ENCODE measurements at places on chromosomes 12 and 14. TPM values are rescaled to one million over a fixed set of nuclear protein-coding genes. Genes with fewer than 3 reads are reported as not detected.

- H3K4me1 ChIP-seq: peaks cover 52% of the 10 kb centered on the region
- H3K4me3 ChIP-seq: no peak overlapping the region
- no peaks in the 10 kb centered on the region for H3K36me3 ChIP-seq
- peak overlapping the region; percentile 74 for H3K27ac ChIP-seq
- no peaks in the 10 kb centered on the region for H3K27me3 ChIP-seq
- DNase-seq: no peak
Observed at GRCh38 chr12:116539905-116540482, 19.2 kb upstream of the MAP1LC3B2 start.

- no peak overlapping the region for H3K27ac ChIP-seq
- no peak overlapping the region for H3K4me3 ChIP-seq
- no peaks in the 10 kb centered on the region for H3K4me1 ChIP-seq
- no peak for DNase-seq
- no peaks in the 10 kb centered on the region for H3K36me3 ChIP-seq
Observed at GRCh38 chr14:87864356-87865270, 128.4 kb downstream of the GALC start.

- no peak for DNase-seq
- H3K36me3 ChIP-seq: no peaks in the 10 kb centered on the region
Observed at GRCh38 chr14:97179573-97179972, 382.4 kb downstream of the VRK1 start.

DNA sequence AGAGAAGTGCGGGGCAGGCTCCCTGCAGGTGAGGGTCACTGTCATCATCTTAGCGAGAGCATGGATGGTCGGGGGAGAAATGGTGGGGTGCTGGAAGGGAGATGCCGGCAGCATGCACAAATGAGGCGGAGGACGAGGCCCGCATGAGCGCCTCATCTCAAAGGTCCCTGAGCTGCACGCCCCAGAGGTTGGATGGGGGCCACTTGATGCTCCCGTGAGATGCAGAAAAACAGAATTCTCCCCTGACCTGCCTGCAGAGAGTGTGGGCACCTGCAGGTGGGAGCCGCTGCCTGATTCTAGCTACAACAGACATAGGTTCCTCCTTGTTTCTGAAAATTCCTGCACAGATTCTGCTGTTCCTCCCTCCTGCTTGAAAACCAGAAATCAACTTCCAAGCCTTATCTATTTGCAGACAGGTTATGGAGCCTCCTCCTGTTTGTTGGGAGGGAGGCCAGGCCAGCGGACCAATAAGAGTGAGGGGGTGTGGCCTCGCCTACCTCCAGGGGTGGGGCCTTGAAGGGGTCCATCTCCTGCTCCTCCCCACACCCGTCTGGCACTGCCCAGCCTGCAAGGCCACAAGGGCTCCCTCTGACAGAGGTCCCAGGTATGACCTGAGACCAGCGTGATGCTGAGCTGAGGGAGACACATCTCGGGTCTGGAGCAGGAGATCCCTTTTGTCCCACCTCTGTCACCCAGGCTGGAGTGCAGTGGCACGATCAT is 67.2 kb downstream of the KDM2B start:
- H3K27ac ChIP-seq: no peak overlapping the region
- no peak for DNase-seq
- H3K27me3 ChIP-seq: no peaks in the 10 kb centered on the region
- H3K4me3 ChIP-seq: no peak overlapping the region
- H3K4me1 ChIP-seq: no peaks in the 10 kb centered on the region
- H3K36me3 ChIP-seq: peaks cover 8% of the 10 kb centered on the region

DNA sequence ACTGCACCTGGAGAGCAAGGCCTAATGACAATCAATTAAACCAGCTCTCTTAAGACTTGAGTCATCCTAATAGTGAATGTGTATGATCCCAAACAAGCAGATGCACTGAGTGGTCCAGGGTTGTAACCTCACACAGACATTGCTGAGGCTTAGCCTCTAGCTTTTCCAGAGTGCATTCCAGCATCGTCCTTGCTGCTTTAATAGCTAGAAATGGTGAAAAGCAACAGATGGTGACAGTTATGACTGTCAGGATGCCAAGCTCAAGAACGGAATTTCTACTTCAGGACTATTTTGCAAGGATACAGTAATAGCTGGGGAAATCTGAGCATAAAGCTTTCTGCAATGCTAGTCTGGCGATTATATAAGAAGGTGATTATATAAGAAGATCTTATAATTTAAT is 34.6 kb downstream of the PTPRR start:
- DNase-seq: no peak
- no peaks in the 10 kb centered on the region for H3K4me1 ChIP-seq
- H3K27me3 ChIP-seq: peaks cover 10% of the 10 kb centered on the region
- no peaks in the 10 kb centered on the region for H3K36me3 ChIP-seq

GRCh38 chr12:63941166-63941800 is 96.8 kb downstream of the SRGAP1 start:
- no peak overlapping the region for H3K27ac ChIP-seq
- H3K4me1 ChIP-seq: peaks cover 34% of the 10 kb centered on the region
- H3K36me3 ChIP-seq: peaks cover 6% of the 10 kb centered on the region
- H3K27me3 ChIP-seq: no peaks in the 10 kb centered on the region
- DNase-seq: no peak

DNA sequence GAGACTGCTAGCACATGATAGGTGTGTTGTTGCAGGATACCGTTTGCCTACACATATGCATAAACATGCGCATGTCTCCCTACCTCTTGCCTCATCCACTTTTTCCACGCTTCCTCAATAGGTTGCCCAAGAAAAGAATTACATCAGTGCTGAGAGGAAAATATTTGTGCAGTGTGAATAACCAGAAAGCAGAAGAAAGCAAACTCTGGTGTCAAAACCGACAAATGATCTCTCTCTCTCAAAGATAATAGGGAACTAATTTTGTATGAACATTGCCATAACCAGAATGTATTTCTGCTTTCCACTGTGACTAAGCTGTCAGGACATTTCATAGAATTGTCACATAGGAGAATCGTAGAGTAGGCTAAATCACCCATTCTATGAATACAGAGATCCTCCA is 1.3 kb downstream of the CLEC7A start:
- no peaks in the 10 kb centered on the region for H3K4me1 ChIP-seq
- H3K36me3 ChIP-seq: no peaks in the 10 kb centered on the region
- H3K4me3 ChIP-seq: no peak overlapping the region
- H3K27me3 ChIP-seq: peaks cover 29% of the 10 kb centered on the region

- H3K36me3 ChIP-seq: no peaks in the 10 kb centered on the region
- H3K27me3 ChIP-seq: no peaks in the 10 kb centered on the region
- no peak for DNase-seq
- H3K27ac ChIP-seq: peak overlapping the region; percentile 63
- peaks cover 50% of the 10 kb centered on the region for H3K4me1 ChIP-seq
Observed at GRCh38 chr14:100305324-100306100, 732 bp downstream of the SLC25A29 start.

DNA sequence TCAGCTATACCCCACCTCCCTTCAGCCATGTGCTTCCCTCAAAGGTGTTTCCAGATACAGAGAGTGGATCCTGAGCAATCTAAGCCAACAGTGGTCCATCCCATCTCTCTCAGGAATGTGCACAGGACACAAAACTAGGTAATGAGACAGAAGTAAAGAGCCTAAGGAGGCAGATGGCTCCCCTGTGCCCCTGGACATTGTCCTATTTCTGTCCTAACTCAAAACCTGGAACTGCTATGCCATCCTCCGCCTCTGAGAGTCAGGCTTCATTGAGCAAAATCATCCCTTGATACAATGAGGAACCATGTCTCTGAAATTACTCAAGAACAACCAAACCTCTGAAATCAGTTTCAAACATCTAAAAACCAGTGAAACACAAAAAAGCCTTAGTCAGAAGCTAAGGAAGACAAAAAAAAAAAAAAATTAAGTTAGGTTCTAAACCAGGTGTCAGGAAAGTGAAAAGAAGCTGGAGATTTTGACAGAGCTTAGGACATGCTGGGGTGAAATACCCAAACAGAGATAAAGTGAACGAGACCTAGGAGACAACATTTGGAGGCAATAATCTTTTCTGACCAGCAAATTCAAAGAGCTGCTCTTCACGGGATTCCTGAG is 200.3 kb upstream of the PLEKHG7 start:
- no peak for DNase-seq
- H3K4me1 ChIP-seq: peaks cover 42% of the 10 kb centered on the region
- no peaks in the 10 kb centered on the region for H3K27me3 ChIP-seq

GRCh38 chr12:54654926-54655325 is 6.8 kb upstream of the DCD start:
- no peaks in the 10 kb centered on the region for H3K36me3 ChIP-seq
- peaks cover 4% of the 10 kb centered on the region for H3K27me3 ChIP-seq
- no peaks in the 10 kb centered on the region for H3K4me1 ChIP-seq
- no peak overlapping the region for H3K4me3 ChIP-seq

GRCh38 chr12:131003716-131004045 is 50.0 kb downstream of the ADGRD1 start:
- no peak for DNase-seq
- no peak overlapping the region for H3K27ac ChIP-seq

DNA sequence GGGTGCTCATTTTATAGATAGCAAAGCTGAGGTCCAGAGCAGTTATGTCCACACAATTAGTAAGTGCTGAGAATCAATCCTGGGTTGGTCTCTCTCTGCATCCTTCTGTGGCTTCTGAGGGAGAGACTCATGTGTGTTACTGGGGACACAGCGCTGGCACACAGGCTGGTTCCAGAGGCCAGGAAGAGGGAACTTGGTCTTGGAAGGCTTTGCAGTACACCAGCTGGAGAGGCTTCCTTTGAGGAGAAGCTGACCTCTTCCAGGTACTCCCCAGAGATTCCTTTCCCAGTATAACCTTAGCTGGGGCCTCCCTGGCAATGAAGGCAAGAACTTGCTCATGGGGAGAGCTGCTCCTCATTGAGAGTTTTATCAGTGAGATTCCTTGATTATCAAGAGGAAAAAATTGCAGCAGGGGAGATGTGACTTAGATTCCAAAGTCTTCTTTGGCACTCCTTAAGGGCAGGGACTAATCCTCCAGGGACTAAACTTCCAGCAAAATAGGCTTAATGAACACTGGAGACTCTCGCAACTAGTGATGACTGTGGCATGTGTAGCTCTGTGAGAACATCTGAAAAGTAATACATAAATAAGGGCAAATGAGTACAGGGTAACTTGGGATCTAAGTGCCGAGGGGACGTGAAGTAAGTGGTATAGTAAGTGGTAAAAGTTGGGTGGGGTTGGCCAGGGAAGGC is 13.9 kb upstream of the KRT80 start:
- no peaks in the 10 kb centered on the region for H3K27me3 ChIP-seq
- DNase-seq: no peak
- H3K27ac ChIP-seq: peak overlapping the region; percentile 8
- no peaks in the 10 kb centered on the region for H3K36me3 ChIP-seq

- no peaks in the 10 kb centered on the region for H3K4me1 ChIP-seq
- H3K27me3 ChIP-seq: peaks cover 30% of the 10 kb centered on the region
- no peak overlapping the region for H3K27ac ChIP-seq
- H3K36me3 ChIP-seq: no peaks in the 10 kb centered on the region
Observed at GRCh38 chr12:46087916-46088439, 97.6 kb upstream of the SCAF11 start.

Gene GARIN6
- total RNA-seq: not detected

Gene GATC
- 21.1 TPM for total RNA-seq

Gene ADSS1
- 3.7 TPM for total RNA-seq

Gene HSPB8
- total RNA-seq: 2.8 TPM

Gene TDRD9
- total RNA-seq: not detected

Gene GPR162
- total RNA-seq: 12.0 TPM

Gene MAP3K9
- total RNA-seq: 1.4 TPM
